Stimulated activated CD4-positive, alpha-beta T cell treated with anti-CD3 and anti-CD28 coated beads, Interleukin-12 subunit alpha, Interleukin-12 subunit beta, amount 100 ng/mL, for 24 hours (primary cell): ENCODE measurements at places on chromosomes 7 and 10.
A peak's percentile ranks its signal among the peaks of the same experiment; 100 is the strongest.

GRCh38 chr10:132397036-132397541, at the start of gene PWWP2B:
TSS of gene PWWP2B (plus strand) at chr10:132397200. CDS start at chr10:132397227, 27 bp downstream.
- peak; percentile 34 for DNase-seq

DNA sequence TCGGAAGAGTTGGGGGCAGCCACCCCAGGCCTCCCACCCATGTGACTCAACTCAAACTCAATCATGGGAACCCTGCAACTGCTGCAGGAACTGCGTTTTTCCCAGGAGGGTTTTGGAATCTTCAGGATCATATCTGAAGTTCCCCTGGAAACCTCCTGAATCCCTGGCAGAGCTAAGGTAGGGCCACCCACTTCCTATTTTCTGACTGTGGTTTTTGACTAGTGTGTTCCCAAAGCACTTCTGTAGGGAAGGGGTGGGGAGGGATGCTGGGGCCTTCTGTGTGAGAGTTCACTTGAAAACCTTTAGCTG, 127.6 kb upstream of the UNC5B start:
- no peak for DNase-seq

DNA sequence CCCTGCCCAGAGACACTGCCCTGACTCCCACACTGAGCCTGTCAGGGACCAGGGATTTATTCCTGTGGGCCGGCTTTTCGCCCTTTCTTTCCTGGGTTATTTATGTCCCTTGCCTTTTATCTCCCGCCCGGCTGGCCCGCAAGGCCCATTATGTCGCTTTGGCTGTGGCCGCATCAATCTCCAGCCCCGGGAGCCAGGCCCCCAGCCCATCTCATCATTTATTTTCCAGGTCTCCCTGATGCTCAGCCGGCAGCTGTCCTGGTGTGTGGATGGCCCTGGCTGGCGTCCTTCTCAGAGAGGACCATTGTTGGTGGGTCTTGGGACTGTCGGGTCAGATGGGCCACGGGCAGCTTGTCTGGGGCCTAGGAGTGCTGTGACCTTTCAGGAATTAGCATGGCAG, 82.3 kb downstream of the FAM241B start:
- DNase-seq = no peak

DNA sequence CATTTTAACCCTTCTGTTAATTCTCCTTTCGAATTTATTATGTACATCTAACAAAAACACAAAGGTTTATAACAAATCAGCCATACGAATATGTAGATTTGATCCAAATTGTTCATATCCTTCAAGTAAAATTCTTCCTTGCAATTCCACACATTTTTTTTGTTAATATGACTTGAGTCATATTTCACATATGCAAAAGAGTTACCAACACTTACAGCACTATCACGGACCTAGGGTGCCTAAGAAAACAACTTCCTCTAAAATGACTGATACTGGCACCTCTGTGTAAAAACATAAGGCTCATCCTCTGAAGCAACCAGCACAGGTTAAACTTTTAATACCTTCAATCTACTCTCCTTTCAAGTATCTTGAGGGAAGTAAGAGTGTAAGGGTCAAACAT, 451.8 kb downstream of the SEMA3D start:
- no peak for DNase-seq

GRCh38 chr7:92763636-92764423, 72.5 kb downstream of the CDK6 start:
- DNase-seq = no peak

DNA sequence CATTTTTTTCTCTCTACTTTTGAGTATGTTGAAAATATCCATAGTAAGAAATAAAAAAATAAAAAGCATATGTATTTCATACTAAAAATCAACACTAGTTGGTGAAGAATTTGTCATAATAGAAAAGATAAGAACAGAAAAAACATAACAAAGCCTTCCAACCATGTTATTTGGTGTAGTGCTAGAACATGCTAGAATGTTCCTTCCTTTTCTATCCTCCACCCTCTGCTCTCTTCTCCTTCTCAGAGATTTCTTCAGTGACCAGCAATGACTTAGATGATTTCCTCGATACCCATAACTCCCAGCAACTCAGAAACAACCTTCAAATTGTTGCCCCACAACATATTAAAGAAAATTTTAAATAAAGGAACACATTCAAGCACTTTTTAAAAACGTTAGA, 2.6 kb downstream of the ZC3HAV1 start:
- no peak for DNase-seq
